GM20000 (cell line): ENCODE measurements at places on chromosomes 5 and 9.

- DNase-seq: no peak
These were observed 14.4 kb downstream of the ERGIC1 start for GRCh38 chr5:172848419-172848818.

DNA sequence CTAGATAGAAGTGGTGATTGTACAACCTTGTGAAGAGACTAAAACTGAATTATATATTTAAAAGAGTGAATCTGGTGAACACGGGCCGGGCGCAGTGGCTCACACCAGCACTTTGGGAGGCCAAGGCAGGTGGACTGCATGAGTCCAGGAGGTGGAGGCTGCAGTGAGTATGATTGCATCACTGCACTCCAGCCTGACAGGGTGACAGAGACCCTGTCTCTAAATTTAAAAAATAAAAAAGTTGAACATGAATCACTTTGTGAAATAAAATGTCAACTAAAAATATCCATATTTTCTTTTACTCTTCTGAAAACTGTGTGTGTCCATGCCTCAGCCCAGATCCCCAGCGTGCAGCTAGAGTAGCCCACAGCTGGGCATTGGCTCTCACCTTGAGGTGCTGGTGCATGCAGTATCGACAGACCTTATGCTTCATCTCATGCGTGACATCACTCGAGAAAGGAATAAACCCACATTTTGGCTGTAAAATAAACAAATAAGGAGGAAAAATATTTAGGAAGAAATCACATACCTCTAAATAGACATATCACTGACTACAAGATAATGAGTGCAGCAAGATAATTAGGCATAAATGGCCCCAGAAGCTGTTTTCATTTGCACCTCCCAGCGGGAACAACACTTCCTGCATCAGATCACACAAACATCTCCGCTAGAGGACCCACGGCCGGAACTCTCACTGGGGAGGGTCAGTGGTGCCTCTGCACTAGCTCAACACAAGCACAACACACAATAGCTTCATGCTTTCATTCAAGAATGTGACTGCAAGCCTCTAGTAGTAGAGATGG is 22.1 kb downstream of the IPPK start:
- no peak for DNase-seq

- DNase-seq: no peak
These were observed 131.4 kb upstream of the SHB start for GRCh38 chr9:38200431-38200830.

DNA sequence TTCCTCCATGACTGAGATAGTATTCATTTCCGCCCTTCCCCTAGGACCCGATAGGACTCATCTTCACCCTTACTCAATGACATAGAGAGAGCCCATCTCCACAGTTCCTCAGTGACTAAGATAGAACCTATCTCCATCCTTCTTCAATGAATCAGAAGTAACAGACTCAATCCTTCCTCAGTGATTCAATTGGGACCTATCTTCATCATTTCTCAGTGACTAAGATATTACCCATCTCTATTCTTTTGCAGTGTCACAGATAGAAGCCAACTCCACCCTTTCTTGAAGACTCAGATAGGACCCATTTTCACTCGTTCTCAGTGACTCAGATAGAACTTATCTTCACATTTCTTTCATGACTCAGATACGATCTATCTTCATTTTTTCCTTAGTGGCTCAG is 164.6 kb downstream of the FBXO4 start:
- DNase-seq: no peak

DNA sequence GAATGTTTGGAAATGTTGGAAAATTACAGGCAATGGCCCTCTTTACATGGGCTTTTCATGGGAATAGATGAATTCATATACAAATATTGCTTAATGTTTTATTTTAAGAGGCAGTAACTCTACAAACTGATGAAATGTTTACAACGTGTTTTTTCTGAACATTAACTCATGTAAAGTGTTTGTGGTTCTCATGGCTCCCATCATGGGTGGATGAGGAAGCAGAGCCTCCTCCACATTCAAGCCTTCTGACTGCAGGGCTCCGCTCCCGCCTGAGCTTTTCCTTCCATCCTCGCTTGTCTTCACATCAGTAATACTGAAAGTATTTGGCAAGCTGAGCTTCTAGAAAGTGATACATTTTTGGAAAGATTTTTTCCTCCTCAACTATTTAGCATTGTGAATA is 204.2 kb downstream of the ARHGAP26 start:
- DNase-seq: no peak

- DNase-seq: no peak
These were observed 77.7 kb downstream of the EFNA5 start for GRCh38 chr5:107593009-107593408.

DNA sequence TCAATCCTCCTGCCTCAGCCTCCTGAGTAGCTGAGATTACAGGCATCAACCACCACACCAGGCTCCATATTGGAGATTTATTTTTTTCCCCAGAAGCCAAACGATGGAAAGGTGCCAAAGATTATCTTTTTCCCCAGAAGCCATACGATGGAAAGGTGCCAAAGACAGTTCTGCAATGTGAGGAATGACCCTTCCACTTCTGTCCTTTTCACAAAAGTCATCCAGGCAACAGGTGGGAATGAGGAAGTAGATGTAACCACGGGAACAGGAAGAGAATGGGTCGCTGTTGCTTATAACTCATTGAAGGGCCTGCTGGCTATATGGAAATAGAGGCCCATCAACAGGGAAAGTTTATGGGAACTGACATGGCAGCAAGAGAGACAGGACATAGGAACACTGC is 233.7 kb upstream of the MSX2 start:
- no peak for DNase-seq

GRCh38 chr5:169702693-169703481 is 65.8 kb downstream of the DOCK2 start:
- peak; percentile 54 for DNase-seq

GRCh38 chr5:159855476-159856191 is 60.6 kb upstream of the ADRA1B start:
- no peak for DNase-seq

DNA sequence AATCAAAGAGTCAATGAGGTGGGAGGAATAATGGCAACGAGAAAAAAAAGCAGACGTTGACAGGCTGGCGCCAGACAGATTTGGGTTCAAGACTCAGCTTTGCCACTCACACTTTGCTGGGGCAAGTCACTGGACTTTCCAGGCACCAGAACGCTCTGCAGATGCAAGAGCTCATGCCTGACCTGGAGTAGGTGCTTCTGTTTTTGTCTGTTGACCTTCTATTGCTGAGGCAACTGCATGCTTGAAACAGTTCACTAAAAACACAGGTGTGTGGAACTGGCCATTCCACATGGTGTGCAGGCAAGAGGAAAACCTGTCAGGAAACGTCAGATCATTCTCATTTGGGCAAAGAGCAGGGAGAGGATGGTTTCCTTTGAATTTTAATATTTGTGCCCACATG is 161.2 kb upstream of the SMIM23 start:
- no peak for DNase-seq

- no peak for DNase-seq
These were observed 91.3 kb downstream of the RALGPS1 start for GRCh38 chr9:127005770-127006314.

DNA sequence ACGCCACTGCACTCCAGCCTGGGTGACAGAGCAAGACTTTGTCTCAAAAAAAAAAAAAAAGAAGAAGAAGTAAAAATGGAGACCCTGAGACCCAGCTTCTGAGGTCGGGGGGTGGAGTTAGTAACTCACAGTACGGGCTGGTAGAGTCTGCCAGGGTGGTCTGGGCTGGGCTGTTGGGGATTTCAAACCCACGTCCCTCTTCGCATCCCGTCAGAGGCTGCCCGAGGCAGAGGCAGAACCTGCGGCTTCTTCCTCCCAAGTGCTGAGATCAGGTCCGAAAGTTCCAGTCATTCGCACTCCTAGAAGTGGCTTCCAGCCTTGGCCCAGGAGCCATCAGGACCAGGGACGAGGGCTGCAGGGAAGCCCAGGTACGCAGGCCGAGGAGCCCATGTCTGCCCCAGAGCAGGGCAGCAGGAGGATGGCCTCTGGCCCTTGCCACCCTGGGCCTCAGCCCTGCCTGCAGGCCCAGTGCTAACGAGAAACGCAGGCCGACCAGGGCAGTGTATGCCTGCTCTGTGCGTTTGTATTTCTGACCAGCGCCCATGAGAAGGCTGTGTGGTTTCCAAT is 9.9 kb upstream of the SLC2A6 start:
- DNase-seq: no peak

DNA sequence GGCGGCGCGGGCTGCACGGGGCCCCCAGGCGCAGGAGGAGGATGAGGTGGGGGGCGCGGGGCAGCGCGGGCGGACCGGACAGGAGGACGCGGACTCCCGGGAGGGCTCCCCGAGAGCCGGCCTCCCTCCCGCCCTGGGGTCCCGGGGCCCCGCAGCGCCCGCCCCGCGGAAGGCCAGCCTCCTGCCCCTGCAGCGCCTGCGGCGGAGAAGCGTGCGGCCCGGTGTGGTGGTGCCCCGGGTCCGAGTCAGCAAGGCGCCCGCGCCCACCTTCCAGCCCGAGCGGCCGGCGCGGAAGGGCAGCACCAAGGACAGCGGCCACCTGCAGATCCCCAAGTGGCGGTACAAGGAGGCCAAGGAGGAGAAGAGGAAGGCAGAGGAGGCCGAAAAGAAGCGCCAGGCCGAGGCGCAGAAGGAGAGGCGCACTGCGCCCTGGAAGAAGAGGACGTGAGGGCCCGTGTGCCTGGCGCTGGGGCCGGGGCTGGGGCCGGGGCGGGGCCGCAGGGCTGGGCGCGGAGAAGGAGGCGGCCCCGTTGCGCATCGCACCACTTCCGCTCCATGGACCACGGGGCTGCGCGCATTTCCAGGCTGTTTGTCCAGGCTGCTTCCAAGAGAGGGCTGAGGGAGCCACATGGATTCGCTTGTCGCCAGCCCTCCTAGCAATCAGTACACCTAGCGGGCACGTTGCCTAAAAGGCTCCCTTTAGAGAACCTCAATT is 86.0 kb downstream of the ANKRD33B start:
- DNase-seq: no peak

GRCh38 chr9:93686880-93687236 is 110.5 kb downstream of the PHF2 start:
- no peak for DNase-seq

GRCh38 chr5:40041452-40041851 is 616.7 kb upstream of the DAB2 start:
- DNase-seq: no peak

DNA sequence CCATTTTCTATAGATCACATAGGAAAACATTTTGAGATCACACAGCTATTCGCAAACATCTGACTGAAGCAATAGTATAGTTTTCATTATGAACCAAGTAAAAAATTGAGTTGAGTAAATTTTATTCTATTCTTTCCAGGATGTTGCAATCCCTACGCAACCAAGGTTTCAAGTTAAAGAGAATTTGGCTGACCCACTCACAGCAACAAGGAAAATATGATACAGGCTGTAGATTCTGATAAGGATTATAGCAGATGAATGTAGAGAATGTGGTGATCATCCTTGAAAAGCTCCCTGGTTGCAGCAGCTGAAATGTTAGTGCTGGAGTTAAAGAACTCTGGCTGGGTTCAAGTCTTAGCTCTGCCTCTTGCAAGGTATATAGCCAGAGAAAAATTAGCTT is 4.7 kb downstream of the ABCA1 start:
- DNase-seq: no peak

DNA sequence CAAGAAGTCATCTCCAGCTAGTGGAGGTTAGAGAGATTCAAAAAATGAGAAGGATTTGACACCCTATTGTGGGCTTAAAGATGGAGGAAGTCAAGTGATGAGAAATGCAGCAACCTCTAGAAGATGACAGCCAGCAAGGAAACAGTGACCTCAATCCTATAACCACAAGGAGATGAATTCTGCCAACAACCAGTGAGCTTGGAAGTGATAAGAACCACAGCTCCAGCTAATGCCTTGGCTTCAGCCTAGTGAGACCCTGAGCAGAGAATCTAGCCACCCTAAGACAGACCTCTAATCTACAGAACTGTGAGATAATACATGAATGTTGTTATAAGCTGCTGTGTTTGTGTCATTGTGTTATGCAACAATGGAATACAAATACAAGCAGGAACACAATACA is 262.4 kb downstream of the GRIA1 start:
- no peak for DNase-seq

- no peak for DNase-seq
These were observed 7.7 kb upstream of the SRFBP1 start for GRCh38 chr5:121954086-121954485.

DNA sequence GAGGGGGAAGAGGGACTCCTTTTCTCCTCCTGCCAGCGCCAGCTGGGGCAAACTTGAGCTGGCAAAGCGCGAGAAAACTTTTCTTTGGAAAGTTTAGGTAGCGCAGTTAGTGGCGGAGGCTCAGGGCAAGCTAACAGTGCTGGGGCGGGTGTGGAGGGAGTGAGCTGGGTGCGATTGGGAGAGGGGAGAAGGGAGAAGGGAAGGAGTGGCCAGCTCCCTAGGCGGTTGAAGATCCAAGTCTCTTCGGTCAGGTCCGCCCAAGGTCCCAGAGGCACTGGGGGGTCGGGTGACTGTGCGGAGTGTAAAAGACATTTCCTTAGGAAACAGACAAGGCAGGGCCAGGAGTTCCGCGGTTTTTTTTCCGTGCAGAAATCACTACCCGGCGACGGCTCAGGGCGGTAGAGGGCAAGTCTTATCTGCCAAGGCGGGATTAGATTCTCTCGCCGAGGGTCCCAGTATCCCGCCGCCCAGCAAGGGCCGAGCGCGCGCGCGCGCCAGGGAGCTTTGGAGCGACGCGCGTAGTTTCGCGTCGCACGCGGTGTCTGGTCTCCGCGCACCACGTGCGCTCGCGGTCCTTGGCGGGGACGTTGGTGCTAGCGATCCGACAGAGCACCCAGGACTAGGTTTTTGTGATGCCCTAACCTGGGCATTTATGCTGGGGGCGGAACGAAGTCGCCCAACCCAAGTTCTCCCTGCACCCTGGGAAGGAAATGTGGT is 33.6 kb upstream of the NFIB start:
- peak; percentile 25 for DNase-seq

DNA sequence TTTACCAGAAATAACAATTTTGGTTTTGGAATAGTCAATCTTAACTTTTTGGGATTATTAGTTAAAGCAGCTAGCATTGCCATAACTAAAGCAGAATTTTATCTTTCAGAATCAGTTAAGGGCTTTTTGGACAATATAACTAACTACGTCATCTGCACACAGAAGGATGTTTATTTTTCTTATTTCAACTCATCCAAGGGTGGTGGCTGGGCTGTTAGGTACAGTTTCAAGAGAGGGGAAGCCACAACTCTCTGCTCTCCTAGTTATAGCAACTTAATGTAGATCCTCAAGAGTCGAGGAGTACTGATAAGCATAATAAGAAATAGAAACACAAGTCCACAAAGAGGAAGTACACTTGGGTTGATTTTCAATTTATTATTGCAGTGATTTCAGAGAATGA is 65.6 kb downstream of the ANKRD55 start:
- DNase-seq: no peak

DNA sequence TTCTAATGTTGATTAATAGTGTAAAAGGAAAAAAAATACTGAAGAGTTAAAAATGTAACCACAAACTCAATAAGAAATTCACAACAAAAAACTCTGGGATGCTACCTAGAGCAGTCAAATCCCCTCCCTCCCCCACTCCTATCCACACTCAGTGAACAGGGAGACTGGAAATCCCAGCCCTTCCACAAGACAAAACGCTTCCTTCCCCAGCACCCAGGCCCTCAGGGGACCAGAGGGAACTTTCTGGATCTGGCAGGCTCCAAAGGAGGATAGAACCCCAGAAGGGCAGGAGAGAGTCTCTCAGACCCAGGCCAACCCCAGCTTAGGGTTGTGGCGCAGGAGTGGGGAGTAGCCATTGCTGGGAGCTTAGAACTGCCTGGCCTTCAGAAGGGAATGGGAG is 55.0 kb downstream of the DCP2 start:
- no peak for DNase-seq

GRCh38 chr5:83927140-83927733 is 206.6 kb upstream of the HAPLN1 start:
- DNase-seq: peak; percentile 19
